NCI-H2029 (cell line): ENCODE measurements at places on chromosomes 5 and 9.

GRCh38 chr9:129929496-129930125, 94.4 kb downstream of the USP20 start:
- no peak for DNase-seq

- DNase-seq: peak; percentile 21
These were observed 1060.6 kb upstream of the ACO1 start for GRCh38 chr9:31323726-31324444.

DNA sequence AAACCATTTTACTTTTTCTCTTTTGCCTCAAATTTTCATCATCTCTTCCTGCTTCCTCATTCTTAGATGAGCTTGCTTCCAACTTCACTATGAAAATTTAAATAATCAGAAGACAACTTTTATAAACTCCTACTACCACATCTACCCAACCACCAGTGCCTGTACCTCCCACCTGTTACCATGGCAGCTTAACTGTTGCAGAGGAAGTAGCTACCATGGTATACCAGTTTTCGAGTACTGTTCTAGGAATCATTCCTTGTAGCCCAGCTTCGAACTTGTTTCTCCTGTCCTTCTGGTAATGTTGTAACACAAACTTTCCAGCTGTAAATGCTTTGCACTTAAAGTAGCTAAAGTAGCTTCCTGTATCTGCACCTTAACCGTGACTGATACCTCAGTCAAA, 266.8 kb upstream of the NREP start:
- no peak for DNase-seq

GRCh38 chr5:100690036-100690560, 154.9 kb downstream of the FAM174A start:
- no peak for DNase-seq

- no peak for DNase-seq
These were observed 233.7 kb downstream of the SMARCA2 start for GRCh38 chr9:2248768-2249265.

GRCh38 chr5:142806841-142807267, 36.7 kb downstream of the ARHGAP26 start:
- DNase-seq: no peak

GRCh38 chr5:16082053-16082452, 97.5 kb downstream of the MARCHF11 start:
- no peak for DNase-seq

DNA sequence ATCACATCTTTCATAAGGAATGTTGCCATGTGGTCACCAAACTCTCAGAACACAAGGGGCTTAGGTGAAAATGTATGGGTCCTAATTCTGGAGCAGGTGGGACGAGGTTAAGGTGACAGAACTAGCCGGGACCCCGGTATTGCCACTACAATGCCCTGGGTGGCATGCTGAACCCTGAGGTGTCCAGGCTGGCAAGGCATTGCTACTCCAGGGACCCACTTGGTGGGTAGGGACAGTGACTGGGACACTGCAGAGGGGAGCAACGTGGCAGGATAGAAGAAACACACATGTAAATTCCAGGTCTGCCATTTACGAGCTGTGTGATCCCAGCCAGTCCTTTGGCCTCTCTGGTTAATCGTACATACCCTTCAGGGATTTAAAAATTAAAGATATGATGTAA, 206.9 kb upstream of the MVB12B start:
- DNase-seq: no peak

DNA sequence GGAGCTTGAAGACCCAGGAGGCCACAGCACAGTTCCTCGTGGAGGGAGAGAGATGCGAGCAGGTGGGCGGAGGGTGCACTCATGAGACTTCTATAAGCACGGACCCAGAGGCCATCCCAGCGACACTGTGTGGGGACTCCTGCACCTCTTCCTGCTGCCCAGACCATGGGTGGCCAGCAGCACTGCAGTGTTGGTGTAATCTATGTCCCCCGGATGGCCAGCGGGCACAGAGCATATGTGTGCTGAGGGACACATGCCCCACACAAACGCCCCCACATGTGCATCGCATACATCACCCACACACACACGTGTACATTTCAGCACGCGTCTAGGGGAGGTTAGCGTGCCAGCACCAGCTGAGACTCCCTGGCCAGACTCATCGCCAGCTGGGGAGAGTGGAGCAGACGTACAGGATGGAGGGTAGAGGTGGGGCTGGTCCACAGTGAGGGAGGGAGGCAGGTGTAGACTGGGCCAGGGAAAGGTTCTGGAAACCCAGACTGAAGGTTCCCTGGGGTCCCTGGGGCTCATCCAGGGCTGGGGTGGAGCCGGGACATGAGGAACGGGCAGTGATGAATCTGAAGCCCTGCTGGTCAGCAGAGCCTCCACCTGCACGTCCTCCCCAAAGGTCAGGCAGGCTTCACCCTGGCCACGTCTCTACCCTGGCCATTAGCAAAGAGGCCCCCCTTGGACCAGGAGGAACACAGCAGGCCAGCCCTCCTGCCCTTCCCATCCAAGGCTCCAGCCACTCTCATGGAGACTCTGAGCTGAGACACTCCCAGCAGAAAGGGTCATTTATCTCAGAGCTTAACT, 27.6 kb downstream of the ADAMTS2 start:
- DNase-seq: no peak

GRCh38 chr5:121987052-121987684, 25.4 kb downstream of the SRFBP1 start:
- no peak for DNase-seq
